ENCODE measurements at places on chromosomes 16 and 17.

- DNase-seq = no peak
Observed at GRCh38 chr17:17042851-17043460, 699 bp downstream of the MPRIP start.

- no peak for DNase-seq
Observed at GRCh38 chr17:65433157-65433556, 128.3 kb downstream of the AXIN2 start.

DNA sequence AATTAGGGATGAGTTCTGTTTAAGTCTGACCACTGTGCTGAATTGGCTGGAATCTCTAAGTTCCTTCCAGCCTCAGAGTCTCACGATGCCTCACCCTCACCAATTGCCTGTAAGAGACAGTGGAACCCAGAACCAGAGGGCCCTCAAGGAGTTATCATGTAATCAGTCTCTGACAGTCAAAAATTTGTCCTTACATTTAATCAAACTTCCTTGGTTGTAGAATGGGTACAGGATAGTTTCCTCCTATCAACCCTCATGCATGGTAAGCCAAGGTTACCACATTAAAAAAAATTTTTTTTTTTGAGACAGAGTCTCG is 83.2 kb downstream of the CDK5R1 start:
- DNase-seq = no peak

DNA sequence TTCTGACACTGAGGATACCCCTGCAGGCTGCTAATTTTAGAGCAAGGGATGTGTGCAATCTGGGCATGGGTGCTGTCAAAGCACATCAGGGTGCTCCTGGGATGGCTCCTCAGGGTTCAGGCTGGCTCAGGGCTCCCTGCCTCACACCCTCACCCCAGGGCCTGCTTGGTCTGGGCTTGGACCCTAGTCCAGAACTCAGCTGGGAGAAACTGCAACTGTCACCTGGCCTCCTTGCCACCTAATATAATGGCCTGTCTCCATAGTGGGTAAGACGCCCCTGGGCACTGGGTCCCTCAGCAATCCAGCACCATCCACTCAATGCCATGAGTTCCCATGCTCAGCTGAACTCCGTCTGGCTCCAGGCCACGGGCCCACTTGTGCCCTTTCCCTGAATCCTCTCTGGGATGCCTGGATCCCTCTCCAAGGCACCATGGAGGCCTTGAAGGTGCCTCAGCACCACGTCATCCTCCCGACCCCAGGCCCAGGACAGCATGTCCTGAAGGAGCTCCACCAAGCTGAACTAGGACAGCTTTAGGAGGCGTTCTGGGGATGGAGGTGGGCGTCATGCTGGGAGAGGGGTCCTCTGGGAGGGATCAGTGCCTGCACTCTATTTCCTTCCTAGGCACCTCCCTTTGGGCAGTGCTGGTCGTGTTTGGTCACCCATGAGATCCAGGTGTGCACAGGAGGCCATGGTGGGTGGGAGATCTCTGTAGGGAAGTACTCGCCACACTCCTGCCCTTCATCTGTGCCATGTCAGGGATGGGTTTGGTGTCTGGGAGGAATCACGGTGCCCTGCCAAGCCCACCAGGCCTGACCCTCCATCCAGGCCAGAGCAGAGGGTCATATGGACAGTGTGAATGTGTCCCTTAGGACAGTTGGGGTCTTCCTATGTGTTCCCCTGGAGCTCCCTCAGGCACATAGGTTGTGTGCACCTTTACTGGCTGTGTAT is 1688.4 kb downstream of the TP53TG3F start:
- no peak for DNase-seq

- no peak for DNase-seq
Observed at GRCh38 chr17:68439656-68440290, 17.5 kb downstream of the WIPI1 start.

- DNase-seq = no peak
Observed at GRCh38 chr17:17681744-17682292, 560 bp downstream of the RAI1 start.

GRCh38 chr17:17125136-17126084 is 80.7 kb downstream of the PLD6 start:
- no peak for DNase-seq

- DNase-seq = no peak
Observed at GRCh38 chr17:14699574-14700185, 398.8 kb downstream of the HS3ST3B1 start.

DNA sequence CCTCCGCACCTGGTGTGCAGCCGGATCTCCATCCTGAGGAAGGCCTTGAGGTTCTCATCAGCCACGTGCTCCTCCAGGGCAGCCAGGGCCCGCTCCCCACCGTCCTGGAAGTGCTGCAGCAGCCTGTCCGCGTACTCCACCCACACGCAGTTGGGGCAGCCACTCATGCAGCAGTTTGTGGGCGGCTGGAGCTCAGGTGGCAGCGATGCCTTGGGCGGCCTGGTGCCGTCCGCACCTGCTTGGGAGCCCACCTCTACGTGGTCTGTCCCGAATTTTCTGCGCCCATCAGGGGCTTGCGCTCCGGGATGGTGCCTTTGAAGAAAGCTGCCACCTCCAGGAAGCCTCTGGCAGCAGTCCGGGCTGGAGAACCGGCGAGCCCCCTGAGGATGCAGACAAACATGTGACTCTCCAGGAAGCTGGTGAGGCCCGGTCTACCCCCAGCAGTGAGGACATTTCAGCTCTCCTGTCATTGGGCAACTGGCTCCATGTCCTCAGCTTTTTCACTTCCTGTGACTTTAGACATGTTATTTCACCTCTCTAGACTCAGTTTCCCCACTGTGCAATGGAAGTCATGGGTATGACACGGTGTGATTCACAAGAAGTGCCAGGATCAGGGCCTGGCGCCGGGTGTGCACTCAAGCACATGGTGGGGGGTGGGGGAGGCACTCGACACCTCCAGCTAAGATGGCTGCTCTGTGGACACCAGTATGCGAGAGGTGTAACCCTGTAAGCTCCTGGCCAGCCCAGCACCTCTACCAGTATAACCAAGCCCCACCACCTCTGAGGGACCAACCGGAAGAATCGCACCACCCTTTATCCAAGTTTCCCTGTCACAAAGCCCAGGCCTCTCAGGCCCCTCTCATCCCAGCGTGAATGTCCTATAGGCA is 957 bp downstream of the OXLD1 start:
- DNase-seq = no peak

DNA sequence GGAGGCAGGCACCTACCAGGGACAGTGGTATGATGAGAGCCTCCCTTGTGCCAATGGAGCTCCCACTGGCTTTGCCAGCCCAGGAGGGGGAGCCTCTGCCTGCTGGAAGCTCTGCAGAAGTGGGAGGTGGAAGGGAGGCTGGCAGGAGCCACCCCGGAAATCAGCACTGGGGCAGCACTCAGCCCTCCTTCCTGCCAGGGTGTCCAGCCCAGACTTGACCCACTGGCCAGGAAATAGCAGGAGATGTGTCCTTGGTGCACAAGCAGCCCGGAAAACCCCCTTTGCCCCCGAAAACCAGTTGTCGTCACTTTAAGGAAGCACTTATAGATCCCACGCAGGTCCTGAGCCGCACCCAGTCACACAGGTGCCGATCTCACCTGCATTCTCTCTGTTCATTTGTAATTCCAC is 49.3 kb upstream of the CACNG4 start:
- no peak for DNase-seq

DNA sequence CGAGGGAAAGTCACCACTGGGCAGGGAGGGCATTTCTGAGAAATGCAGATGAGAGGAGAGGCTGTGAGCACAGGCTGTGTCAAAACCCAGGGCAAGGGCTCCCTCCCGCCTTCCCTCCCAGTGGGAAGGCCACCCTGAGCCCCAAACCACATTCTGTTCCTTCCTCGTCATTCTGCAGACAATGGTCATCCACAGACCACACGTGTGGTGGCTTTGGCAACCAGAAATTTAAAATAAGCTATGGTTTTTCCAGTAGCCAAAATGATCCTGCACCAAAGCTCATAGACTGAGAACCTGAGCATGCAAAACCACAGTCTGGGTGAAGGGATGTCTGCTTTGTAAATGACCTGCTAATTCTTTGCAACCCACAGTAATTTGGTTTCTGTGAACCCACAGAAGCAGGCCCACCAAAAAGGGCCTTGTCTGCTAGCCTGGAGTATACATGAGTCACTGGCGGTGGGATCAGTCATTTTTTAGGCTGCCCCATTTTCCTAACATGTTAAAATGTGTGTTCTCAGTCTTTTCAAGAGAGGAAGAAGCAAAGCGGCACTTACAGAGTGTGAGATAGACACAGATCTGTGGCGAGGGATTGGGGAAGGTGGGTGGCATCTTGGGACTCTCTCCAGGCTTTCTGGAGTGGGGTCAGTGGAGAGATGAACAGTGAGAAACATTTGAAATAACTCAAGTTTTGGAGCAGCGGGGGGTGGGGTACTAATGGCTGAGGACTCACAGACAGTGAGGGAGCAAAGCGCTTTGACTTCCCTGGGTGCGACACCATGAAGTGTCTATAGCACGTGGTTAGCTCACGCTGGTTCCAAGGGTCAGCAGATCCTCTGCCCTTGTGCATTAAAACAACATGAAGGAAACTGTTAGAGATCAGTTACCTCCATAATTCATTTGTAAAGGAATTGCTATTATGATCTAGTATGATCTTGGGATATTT is 20.5 kb downstream of the GRB7 start:
- DNase-seq = no peak

- DNase-seq = no peak
Observed at GRCh38 chr17:42694524-42694923, 12.2 kb downstream of the CNTNAP1 start.

GRCh38 chr16:22784690-22785214 is 29.2 kb upstream of the HS3ST2 start:
- no peak for DNase-seq

DNA sequence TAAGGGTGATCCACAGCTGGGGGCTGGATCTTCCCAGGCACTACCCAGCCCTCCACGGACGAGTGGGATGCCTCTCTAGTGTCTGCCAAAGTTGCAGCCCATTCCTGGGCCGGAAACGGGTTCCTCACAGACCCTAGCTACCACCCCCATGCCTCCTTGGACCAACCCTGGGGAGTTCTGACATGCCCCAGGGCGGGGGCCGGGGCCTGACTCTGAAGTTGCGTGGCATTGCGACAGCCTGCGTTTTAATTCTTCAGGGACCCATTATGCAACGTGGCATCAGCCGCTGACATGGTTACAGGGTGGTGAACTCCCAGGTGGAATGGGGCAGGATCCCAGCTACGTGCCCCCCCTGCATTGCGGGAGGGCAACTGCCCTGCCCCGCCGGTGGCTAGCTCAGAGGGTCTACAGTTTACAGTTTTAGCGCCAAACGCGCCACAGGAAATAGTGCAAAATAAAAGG is 2.7 kb downstream of the CBX4 start:
- no peak for DNase-seq

DNA sequence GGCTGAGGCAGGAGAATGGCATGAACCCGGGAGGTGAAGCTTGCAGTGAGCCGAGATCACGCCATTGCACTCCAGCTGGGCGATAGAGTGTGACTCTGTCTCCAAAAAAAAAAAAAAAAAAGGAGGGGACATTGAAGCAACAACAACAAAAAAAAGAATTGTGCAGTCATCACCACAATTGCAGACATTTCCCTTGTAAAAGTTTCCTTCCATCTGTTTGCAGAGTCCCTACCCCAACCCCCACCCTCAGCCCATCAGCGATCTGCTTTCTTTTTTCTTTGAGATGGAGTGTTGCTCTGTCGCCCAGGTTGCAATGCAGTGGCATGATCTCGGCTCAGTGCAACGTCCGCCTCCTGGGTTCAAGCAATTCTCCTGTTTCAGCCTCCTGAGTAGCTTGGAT is 3.7 kb downstream of the MGRN1 start:
- no peak for DNase-seq

DNA sequence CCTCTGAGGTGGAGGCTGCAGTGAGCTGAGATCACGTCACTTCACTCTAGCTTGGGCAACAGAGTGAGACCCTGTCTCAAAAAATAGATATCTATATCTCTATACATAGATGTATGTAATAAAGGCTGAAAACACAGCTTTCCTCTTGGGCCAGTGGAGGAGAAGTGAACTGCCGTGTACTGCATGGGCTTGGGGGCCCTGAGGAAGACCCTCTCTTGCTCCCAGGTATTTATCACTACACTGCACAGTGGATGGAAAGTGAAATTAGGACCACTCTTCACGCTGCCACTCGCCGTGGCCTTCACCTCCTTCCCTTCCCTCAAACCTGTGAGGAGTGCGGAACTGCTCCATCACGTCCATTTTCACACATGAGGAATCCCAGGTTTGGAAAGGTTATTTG is 68.8 kb upstream of the SIAH1 start:
- DNase-seq = no peak

DNA sequence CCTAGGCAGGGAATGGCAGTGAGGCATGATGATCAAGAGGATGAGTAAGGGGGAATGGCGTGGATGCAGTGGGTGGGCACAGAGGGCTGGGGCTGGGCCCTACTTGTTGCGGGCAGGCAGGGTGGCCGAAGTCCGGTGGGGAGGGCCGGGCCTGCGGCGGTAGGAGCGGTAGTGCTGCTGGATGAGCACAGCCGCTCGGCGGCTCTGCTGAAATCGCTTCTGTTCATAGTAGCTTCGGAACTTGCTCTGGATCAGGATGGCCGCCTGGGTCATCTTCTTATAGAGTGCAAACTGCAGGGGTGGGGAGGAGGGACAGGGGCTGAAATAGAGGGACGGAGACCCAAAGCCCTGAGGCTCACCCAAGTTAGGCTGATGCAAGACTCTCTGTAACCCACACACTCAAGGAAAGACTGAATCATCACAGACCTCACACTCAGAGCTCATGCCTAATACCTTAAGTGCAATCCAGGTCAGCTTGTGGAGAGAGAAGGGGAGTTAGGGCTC is 1.5 kb upstream of the SPAG7 start:
- no peak for DNase-seq

DNA sequence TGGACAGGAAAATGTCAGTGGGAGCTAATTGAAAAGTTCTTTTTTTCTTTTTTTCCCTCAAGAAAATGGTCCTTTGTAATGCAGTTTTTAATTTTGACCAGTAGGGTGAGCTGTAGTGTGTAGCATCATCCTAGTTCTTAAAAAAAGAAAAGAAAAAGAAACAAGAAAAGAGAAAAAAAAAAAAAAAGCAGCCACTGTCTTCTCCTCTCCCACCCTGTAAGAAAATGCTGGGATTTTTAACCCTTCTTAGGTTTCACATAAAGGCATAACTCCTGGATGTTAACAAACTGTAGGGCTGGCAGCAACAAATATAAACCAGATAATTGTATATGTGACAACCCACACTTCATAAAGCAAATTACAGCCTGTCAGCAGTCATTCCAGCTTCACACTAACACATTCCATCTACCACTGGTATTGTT is 78.1 kb downstream of the SKAP1 start:
- no peak for DNase-seq

DNA sequence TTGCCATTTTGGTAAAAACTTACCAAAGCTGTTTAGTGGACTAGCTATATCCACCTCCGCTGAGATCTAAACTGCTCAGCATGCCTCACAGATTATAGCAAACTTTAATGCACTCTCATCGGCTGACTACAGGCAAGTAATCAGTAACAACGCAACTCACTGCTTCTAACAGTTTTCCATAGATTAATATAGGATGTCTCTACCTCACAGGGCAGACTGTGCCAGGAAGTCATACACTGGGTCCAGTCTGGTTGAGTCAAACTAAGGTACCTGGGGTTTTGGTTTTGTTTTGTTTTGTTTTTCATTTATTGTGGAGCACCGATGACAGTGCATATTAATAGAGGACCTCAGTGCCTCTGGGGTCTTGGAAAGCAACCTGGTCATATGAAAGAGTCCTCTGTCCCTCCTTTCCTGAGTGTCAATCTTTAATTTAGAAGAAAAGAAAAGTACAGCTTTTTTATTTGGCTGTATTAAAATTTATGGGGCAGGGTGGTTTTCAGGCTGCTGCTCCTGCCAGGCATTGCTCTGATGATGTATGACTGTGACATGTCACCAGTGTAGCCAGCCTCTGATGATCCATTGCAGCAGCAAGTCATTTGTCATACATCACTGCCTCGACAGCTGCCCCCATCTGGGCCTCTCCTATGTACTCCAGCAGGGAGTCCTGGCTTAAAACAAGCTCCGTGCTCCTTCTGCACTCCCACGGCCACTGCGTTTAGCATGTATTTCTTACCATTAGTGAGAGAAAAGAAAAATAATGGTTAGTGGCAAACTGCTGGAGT is 854.1 kb downstream of the KCNJ2 start:
- no peak for DNase-seq
